Stimulated activated CD8-positive, alpha-beta memory T cell treated with anti-CD3 and anti-CD28 coated beads, Interleukin-7, amount 100 ng/mL, for 1 hour (primary cell): ENCODE measurements at places on chromosomes 5 and 9.

GRCh38 chr5:134948911-134949310, 18.8 kb upstream of the CATSPER3 start:
- no peak for DNase-seq

GRCh38 chr9:4228606-4229005, 71.3 kb downstream of the GLIS3 start:
- no peak for DNase-seq

DNA sequence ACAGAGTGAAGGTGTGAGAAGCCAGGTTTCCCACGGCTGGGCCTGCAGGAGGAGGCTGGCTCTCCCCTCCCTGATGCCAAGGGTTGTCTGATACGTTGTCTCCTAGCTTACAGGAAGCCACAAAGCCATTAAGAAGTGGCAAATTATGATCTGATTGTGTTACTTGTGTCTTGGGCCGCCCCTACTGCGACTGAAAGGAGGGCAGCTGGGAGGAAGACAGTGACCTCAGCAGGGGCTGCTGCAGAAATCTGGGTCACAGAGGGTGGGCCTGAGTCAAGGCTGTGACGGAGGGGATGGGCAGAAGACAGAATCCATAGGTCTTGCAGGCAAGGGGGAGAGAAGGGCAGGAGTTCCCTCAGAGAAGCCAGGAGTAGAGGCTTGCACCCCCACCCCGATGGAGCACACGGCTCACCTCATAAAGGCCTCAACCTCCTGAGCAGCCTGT, 145.0 kb downstream of the FSTL4 start:
- DNase-seq = no peak

DNA sequence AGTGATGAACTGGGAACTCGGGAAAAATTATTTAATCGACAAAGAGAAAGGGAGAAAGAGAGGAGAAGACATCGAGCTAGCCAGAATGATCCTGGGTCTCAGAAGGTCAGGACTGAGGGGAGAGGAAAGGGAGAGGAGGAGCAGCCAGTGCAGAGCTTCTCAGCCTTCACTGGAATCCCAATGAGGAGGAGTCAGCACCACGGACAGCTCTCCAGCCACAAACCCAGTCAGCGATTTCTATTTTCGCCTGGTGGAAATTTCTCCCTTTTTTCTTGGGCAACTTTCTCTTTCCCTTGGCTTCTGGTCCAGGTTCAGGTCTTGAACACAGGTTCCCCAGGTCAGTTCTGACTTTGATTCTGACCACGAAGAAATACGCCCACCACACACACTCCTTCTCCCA, 1.6 kb upstream of the BRINP1 start:
- DNase-seq = no peak

- no peak for DNase-seq
These were observed 229.3 kb upstream of the ACTBL2 start for GRCh38 chr5:57711946-57712345.

- no peak for DNase-seq
These were observed 1949.6 kb upstream of the WWC1 start for GRCh38 chr5:166341740-166342337.

- DNase-seq = no peak
These were observed 13.3 kb downstream of the MATR3 start for GRCh38 chr5:139306628-139307379.

- no peak for DNase-seq
These were observed 154.8 kb downstream of the FBXL7 start for GRCh38 chr5:15654779-15655178.

- DNase-seq = no peak
These were observed 28.2 kb upstream of the NCS1 start for GRCh38 chr9:130143958-130144366.

- DNase-seq = no peak
These were observed 448.5 kb upstream of the GRAMD2B start for GRCh38 chr5:125974679-125975078.

DNA sequence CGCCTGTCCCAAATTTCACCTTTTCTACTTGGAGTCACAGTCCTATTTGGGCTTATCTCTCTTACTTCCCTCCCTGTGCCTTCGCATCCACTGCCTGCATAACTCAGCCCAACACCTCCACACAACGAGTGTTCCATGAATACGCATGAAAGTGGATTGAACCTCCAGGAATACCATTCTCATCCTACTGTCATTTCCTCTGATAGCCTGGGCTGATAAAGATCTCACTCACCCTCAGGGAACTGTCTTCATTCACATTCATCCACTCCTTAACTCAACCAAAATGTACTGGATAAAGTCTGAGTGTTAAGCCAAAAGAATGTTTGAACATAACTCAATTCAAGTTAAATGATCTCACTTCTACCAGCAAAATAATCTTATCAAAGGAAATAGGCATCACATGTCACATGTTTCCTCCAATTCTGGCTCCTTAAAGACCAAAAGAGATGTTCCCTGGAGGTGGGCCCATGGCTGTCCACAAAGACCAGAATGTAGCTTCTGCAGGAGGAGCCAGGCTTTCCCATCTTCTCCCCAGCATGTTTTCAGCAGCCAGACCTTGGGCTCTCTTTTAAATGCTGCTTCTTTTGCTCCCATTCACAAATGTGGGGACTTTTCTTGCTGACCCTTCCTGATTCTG, 28.4 kb upstream of the TRIO start:
- no peak for DNase-seq

- no peak for DNase-seq
These were observed 220.3 kb downstream of the CSNK1G3 start for GRCh38 chr5:123732257-123732656.

- no peak for DNase-seq
These were observed 299.4 kb downstream of the PARP8 start for GRCh38 chr5:50965654-50966375.

DNA sequence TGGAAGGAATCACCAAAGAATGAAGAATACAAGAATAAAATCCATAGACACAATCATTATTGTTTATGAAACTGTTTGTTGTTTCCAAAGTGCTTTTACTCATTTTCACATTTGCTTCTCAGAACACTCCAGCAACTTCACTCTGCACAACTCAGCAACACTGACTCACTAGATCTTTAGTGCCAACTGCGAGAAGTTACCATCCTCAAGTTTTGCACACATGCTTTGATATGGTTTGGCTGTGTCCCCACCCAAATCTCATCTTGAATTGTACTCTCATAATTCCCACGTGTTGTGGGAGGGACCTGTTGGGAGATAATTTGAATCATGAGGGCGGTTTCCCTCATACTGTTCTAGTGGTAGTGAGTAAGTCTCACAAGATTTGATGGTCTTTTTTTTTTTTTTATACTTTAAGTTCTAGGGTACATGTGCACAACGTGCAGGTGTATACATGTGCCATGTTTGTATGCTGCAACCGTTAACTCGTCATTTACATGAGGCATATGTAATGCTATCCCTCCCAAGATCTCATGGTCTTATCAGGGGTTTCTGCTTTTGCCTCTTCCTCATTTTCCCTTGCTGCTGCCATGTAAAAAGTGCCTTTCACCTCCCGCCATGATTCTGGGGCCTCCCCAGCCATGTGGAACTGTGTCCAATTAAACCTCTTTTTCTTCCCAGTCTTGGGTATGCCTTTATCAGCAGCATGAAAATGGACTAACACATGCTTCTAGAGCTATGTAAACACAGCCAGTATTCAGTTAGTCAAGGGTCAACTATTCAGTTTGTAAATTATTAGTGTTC, 36.9 kb downstream of the CLINT1 start:
- DNase-seq = no peak

DNA sequence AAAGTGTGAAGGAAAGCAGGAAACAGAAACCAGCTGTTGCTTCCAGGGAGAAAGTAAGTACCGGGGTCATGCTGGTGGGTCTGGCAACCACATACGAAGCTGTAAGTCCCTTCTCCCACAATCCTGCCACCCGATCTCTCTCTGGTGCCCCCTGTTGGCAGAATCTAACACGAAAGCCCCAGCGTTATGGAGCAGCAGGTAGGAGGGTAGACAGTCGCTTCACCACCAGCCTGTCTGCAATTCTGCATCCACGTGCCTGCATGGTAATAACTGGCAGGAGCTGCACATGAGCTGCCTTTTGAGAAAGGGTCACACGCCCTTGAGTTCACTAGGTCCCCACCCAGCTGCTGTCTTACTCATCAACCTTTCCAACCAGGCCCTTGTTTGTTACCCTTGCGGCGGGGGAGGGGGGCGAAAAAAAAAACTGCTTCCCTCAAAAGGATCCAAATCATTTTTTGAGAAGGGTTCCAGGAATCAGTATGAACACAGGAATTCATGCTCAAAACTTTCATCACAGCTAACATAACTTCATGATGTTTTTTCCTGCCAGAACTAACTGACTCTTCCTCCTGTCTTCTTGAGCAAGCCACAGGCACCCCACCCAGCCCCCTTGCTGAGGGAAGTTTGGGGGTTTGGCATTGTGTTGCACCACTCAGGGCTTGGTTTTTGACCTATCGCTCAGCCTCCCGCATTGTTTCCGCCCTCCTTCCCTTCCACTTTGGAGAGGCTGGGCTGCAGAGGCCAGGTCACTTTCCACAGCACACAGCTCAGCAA, 19.6 kb upstream of the TMEM252 start:
- DNase-seq = peak; percentile 3

- DNase-seq = no peak
These were observed 22.0 kb upstream of the AK3 start for GRCh38 chr9:4762886-4763541.

- no peak for DNase-seq
These were observed 36.0 kb downstream of the DENND1A start for GRCh38 chr9:123893831-123894460.

- DNase-seq = no peak
These were observed 30.0 kb downstream of the GOLM1 start for GRCh38 chr9:86069206-86069869.

DNA sequence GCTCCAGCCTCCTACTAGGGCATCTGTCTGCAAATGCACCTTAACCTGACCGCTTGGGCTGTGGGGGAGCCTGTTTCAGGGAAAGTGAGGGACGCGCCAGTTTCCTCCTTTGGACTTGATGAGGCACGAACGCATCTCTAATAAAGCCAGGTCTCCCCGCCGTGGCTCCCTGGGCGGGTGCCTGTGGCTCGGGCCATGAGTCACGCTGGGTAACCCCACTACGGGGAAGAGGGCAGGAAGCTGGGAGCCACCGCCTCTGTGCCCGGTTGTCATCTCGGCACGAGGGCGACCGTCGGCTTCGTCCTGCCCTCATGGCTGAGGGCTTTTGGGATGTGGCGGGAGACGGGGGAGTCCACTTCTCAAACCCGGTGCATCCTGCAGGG, 12.1 kb downstream of the NOTCH1 start:
- peak; percentile 60 for DNase-seq

DNA sequence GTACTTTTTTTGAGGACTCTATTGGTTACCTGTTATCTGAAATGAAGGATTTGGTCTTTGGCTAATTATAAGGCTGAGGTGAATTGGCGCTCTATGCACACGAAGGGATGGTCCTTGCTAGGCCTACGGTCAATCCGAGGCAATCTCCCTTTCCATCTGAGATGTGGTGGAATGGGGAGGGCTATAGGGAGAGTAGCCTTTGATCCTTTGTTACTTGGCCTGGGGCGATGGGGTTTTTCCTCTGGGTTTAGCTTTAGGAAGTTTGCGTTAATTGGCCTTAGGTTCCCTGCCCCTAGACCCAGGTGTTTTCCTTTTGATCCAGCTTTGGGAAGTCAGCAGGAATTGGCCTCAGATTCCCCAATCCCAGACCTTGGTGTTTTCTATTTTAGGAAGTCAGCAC, 102.1 kb upstream of the C9orf72 start:
- no peak for DNase-seq

DNA sequence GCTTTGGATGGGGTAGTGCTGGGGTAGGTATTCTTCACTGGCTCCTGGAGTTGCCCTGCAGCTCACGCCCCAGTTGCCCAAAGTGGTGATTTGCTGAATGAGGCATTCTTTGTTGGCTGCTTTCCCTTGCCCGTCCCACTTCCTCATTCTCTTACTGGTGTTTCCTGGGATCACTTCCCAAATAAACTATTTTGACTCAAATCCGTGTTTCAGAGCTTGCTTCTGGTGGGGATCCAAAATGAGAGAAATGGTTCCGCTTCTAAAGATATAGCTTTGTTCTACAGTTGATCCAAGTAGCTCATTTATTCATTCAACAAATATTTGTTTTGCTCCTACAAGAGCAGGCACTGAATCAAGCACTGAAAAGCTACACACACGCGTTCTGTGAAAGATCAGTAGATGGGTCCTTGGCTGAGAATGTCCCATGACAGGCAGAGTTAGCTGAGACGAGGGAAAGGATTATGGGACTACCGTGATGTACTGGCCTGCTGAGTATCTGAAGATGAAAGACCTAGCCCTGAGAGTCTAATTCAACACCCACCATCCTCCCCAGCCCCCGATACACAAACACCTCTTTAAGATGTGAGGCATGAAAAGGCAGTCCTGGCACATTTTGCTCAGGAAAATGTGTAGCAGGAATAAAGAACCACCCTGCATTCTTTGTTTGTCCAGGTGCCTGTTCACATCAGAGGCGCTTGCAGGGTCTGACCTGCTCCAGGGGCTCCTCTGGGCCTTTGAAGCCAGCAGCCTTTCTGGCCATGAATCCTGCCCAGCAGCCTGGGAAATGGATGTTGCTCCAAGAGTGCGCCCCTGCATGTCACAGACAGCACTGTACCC, 143.1 kb upstream of the RANBP3L start:
- DNase-seq = no peak

- no peak for DNase-seq
These were observed 68.7 kb downstream of the PKD2L2 start for GRCh38 chr5:137957948-137958347.

- no peak for DNase-seq
These were observed 15.7 kb downstream of the FTMT start for GRCh38 chr5:121867403-121867802.

DNA sequence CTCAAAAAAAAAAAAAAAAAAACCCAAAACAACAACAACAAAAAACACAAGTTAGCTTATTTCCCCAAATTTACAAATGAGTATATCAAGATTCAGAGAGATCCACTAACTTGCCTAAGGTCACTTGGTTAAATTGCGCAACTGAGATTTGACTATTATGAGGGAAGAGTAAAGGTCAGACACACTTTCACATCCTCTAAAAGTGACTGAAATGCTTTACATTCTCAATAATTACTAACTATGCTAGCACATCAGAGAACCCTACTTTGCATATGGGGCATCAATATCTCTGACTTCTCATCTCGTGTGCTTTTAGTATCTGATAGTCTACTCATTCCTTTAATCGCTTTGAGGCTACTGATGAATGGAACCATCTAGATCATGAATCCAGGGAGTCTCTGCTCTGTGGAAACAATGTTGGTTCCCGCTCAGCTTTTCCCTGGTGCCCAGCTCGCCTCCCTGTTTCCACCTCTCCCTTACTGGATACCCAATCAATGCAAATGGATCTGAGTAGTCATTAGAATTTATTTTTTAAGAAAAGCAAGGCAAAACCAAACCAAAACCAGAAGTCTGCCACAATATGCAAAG, 182.1 kb upstream of the TRIM32 start:
- no peak for DNase-seq

DNA sequence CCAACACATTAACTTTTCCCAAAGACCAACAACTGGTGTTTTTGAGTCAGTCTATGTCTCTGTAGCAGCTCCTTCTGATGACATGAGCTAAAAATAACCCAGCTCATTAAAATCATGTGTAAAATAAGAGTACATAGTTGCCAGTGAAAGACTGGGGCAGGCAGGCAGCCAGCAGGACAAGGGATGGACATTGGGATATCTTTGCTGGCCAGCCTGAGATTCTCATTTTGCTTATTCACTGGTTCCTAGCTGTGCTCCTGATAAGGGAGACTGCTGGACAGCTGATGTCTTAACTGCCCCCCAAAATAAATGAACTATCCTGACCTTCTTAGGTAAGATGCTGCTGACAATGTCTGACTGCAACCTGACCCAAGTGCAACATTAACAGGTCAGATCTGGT, 33.9 kb downstream of the EPB41L4B start:
- no peak for DNase-seq
